NCI-H1417 (cell line): ENCODE measurements at places on chromosomes 11 and 22.

DNA sequence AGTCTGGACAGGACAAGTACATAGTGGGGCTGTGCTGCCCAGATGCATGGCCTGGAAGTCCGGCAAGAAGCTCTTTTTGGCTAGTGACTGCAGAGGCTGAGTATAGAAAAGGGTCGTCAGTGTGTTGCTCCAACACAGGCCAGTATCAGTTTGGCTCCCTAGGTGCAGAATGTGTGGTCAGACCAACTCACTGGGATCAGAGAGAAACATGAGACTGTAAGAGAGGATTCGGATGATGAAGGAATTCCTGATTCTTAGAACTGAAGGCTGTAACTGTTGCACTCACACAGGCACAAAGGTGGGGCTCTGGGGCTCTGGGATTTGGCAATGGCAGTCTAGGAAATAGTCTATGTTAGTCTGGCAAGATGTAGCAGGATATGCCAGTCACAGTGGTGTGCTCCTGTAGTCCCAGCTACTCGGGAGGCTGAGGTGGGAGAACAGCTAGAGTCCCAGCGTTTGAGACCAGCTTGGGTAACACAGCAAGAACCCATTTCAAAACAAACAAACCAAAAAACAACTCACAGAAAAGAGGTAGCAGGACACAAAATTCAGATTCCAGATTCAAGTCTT lies 11.1 kb upstream of the UPB1 start:
- no peak for DNase-seq

GRCh38 chr11:19079643-19080440 lies 19.3 kb upstream of the MRGPRX2 start:
- no peak for DNase-seq

GRCh38 chr11:123035831-123036230 lies 26.1 kb downstream of the HSPA8 start:
- DNase-seq = no peak

DNA sequence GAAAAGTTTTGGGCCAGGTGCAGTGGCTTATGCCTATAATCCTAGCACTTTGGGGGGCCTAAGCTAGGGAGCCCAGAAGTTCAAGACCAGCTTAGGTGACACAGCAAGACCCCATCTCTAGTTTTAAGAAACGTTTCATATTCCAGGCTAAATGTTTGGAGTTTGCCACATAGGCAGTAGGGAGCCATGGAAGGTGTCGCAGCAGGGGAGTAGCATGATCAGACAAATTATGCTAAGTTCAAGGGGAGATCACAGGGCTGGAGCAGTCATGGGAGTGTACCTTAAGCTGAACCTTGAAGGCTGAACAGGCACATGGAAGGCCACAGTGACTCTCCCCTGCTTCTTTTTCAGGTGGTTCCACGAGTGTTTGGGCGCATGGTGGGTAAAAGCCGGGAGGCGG lies 5.9 kb upstream of the NHERF4 start:
- DNase-seq = no peak
